Myocyte (in vitro differentiated cells): ENCODE measurements at places on chromosomes 1 and 21. TPM values are rescaled to one million over a fixed set of nuclear protein-coding genes. Genes with fewer than 3 reads are reported as not detected.

CELA3A gene
- 0.78 and 2.6 TPM in 2 replicates for total RNA-seq

DNA sequence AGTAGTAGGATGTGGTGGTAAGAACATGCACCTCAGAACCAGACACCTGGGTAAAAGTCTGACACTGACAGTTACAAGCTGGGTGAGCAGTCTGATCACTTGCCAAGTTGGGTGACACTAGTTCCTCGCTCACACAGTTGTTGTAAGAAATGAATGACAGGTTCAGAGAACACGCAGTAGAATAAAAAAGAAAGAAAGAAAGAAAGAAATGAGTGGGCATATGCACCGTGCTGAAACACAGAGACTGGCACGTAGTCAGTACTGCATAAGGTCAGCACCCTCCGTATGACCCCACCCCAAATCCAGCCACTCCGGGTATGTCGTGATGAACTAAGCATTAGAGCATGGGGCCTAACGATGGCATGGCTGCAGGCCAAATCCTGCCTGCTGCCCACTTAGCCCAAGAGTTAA lies 90.6 kb downstream of the GLUL start:
- peak; percentile 38 for DNase-seq

S100A1 gene
- total RNA-seq, result 0.52 and 3.3 TPM in 2 replicates

UBQLN4 gene
- total RNA-seq, result 65.3 and 69.7 TPM in 2 replicates

CCDC27 gene
- not detected in 2 replicates for total RNA-seq

DNA sequence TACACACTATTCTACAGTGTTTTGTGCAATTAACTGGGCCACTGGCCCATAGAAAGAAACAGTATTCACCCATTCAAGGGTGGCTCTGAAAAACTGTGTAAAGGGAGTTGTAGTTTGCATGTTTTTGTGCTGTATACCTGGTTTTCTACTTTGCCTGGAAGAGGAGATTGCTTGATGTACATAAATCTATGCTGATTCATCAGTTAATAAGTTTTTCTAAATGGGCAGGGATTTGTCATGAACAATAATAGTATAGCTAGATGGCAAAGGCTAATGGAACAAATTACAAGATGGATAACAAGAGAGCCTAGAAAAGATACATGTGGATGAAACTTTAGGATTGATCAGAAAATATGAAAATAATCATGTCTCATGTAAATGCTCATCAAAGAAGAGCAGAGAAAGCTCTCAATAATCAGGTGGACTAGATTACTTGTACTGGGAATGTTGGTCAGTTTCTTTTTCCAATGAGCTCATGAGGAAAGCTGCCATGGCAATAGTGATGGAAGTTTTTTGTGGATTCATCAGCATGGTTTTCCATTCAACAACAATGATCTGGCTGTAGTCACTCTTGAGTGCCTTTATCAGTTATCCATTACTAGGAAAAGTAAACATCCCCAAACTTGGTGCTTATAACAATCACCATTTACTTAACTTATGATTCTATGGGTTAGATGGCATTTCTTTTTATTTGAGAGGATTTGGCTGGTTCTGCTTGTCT lies 602.8 kb downstream of the BRINP3 start:
- DNase-seq, result no peak

- no peak for DNase-seq
Observed at GRCh38 chr1:225406976-225407725, 20.7 kb downstream of the LBR start.

DNA sequence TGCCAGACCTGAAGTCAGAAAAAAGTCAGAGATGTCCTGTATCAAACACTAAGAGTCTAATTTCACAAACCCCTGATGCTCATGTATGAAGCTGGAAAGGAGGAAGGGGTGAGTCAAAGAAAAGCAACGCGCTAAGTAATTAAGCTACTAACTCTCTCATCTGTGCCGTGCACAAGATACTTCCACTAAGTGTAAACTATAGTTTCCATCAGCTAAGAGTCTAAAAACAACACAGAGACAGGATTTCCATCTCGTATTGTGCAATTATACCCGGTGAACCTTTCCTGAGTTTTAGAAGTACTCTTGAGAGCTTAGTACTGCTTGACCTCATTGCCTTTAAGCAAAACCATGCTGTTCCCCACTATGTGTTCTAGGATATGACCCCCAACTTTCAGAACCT lies 19.0 kb downstream of the DNALI1 start:
- no peak for DNase-seq

GRCh38 chr1:25707280-25708016 lies 90.9 kb downstream of the MAN1C1 start:
- DNase-seq, result no peak

DNA sequence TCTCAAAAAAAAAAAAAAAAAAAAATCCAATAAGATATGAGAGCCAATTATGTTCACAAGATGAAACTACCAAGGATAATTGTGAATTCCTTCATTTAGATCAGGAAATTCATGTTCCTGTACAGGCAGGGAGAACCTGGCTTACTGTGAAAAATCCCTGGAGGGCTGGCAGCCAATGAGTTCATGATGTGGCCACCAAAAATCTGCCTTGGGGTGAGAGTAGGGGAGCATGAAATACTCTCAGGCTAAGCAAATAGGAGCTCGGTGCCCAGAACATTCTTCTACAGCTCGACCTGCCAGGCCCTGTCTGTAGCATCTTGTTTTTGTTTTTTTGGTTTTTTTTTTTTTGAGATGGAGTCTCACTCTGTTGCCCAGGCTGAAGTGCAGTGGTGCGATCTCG lies 50.1 kb downstream of the PIK3CD start:
- no peak for DNase-seq

DNA sequence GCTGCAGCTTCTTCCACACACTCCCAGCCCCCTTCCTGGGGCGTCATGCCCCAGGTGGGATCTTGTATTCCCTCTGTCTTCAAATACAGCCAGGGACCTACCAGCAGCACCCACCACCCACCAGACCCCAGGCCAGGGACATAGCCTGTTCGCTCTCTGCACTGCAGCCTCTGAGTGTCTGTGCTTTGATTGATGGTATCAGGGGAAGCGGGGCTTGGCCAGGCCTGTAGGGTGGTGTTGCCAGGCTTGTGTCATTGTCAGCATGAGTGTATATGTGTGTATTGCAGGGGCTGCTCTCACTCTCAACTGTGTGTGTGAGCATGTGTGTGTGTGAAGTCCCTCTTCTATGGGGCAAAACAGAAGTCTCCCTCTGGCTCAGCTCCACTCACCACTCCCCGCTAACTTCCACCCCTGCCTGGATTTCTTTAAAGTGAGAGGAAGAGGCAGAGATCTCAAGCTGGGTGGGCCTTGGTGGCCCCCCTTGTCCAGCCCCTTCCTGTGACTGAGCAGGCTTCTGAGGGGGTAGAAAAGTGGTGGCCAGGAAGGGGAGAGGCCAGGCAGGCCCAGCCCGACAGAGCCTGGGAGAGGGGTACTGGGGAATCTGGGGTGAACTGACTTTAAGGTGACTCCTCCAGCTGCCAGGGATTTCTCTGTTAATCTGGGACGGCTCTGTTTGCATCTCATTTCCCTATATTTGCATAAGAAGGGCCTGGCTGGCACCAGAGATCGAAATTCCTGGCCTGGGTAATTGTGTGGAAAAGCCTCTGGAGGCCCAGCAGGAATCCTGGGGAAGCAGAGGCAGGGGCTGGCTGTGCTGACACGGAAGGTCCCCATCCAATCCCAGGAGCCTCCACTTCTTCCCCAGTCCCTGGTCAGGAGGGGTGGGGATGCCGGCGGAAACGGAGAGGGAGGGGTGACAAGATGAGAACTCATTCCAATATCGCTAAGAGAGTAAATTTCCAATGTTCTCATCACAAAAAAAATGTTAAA lies 18.6 kb upstream of the ADGRB2 start:
- DNase-seq, result no peak

GRCh38 chr1:92792340-92792782 lies 7.5 kb upstream of the EVI5 start:
- no peak for DNase-seq

GRCh38 chr1:28449904-28450303 lies 55.9 kb upstream of the RCC1 start:
- DNase-seq, result no peak
